ENCODE measurements at places on chromosomes 11 and 22.

- DNase-seq = no peak
Measured at GRCh38 chr11:46659908-46660307, 40.5 kb downstream of the ARHGAP1 start.

- DNase-seq = no peak
Measured at GRCh38 chr11:57903441-57904123, 120.1 kb upstream of the OR9Q1 start.

GRCh38 chr11:126834149-126834548 lies 166.4 kb downstream of the KIRREL3 start:
- no peak for DNase-seq

DNA sequence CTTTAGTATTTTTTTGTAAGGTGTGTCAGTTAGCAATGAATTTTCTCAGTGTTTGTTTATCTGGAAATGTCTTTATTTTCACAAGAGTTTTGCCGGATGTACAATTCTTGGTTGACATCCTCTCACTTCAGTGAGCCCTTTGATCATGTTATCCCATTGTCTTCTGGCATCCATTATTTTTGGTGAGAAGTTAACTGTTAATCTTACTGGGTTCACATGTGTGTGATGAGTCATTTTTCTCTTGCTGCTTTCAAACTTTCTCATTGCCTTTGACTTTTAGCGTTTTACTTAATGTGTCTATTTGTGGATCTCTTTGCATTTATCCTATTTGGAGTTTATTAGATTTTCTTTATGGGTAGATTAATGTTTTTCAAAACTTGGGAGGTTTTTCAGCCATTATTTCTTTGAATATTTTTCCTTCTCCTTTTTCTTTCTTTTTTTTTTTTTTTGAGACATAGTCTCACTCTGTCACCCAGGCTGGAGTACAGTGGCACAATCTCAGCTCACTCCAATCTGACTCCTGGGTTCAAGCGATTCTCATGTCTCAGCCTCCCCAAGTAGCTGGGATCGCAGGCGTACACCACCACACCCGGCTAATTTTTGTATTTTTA lies 100.5 kb upstream of the RRM1 start:
- DNase-seq = no peak

DNA sequence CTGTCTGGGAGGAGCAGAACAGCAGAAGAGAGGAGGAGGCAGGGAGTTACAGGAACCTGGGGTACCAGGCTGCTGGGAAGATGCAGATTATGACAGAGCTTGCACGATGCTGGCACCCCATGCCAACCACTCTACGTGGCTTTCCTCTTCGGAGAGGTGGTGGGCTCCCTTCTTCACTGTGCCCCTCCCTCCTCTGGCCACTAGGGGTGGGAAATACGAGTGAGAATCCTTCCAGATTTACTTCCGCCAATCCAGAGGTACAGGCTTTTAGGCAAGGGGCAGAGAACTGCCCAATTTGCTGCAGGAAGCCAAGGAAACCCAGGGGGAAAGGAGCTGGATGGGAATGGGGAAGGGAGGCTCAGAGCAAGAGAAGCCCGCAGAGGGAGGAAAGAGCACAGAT lies 12.3 kb downstream of the HYOU1 start:
- no peak for DNase-seq

GRCh38 chr11:75845324-75845723 lies 30.3 kb downstream of the UVRAG start:
- DNase-seq = no peak

- DNase-seq = no peak
Measured at GRCh38 chr22:18987765-18988164, 51.7 kb upstream of the PRODH start.

DNA sequence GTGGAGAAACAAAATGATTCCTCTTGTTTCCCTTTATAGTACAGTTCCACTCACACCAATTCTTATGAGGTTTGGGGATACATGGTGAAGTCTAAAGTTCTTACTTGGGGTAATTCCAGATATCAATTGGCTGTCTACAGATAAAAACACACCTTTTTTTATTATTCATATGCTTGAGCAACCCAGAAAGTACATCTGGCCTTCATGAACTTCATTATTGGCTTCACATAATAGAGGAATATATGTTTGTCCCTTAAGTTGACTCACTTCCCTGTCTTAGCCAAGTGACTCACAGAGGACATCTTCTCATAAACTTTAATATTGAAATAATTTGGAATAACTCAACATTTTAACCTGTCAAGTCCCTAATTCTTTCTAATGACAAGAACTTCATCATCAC lies 36.3 kb upstream of the SOX6 start:
- no peak for DNase-seq

GRCh38 chr11:35344681-35345574 lies 74.4 kb downstream of the SLC1A2 start:
- no peak for DNase-seq

DNA sequence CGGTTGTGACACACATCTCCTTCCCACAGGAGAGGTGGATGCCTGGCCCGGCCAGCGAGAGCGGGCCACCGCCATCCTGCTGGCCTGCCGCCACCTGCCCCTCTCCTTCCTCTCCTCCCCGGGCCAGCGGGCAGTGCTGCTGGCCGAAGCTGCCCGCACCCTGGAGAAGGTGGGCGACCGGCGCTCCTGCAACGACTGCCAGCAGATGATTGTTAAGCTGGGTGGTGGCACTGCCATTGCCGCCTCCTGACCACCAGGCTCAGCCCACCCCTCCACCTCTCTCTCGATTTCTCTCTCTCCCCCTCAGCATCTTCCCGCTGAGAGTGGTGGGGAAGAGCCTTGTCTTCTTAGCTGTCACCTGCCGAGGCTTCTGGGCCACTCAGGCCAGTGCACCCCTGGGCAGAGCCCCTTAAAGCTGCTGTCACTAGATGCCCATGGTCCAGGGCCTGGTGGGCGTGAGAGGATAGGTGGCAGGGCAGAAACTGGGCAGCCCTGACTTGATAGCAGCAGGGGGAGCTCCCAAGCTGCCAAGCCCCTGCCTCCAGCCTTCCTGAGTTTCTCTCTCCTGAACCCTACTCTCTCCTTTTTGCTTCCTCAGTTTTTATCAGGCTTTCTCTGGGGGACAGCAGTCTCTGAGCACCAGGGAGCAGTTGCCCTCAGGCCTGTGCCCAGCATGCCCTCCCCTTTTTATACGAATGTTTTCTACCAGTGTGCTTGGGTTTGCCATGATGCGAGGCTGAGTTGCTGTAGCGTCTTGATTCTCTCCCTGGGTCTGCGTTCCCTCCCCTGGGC lies 9.3 kb downstream of the SHISA8 start:
- no peak for DNase-seq

- no peak for DNase-seq
Measured at GRCh38 chr11:125214601-125215565, 50.3 kb downstream of the PKNOX2 start.

- DNase-seq = no peak
Measured at GRCh38 chr11:33128739-33129138, 32.5 kb downstream of the CSTF3 start.
